ENCODE measurements at places on chromosomes 6 and 20. TPM values are rescaled to one million over a fixed set of nuclear protein-coding genes. Genes with fewer than 3 reads are reported as not detected.

PAK5 gene
- polyA plus RNA-seq: 0.56 TPM

SH3BGRL2 gene
- 23.4 TPM for polyA plus RNA-seq

OR2H1 gene
- polyA plus RNA-seq: not detected

CD40 gene
- 10.3 TPM for polyA plus RNA-seq

STXBP5 gene
- 11.1 TPM for polyA plus RNA-seq

EMILIN3 gene
- polyA plus RNA-seq: 3.0 TPM

RAE1 gene
- 36.3 TPM for polyA plus RNA-seq

SFTA2 gene
- 9.5 TPM for polyA plus RNA-seq

HLA-DMB gene
- polyA plus RNA-seq: 1.7 TPM

RSPH3 gene
- 8.2 TPM for polyA plus RNA-seq

PRSS16 gene
- 19.4 TPM for polyA plus RNA-seq

RIPOR3 gene
- polyA plus RNA-seq: 10.3 TPM

BMP7 gene
- 11.4 TPM for polyA plus RNA-seq

PTK7 gene
- polyA plus RNA-seq: 159 TPM

MLN gene
- polyA plus RNA-seq: 0.86 TPM

MC3R gene
- 1.9 TPM for polyA plus RNA-seq

C20orf141 gene
- polyA plus RNA-seq: 0.68 TPM

TFAP2C gene
- polyA plus RNA-seq: 3.7 TPM

TFB1M gene
- 10.3 TPM for polyA plus RNA-seq

FRK gene
- polyA plus RNA-seq: 2.7 TPM

ZNF391 gene
- 6.9 TPM for polyA plus RNA-seq

DNA sequence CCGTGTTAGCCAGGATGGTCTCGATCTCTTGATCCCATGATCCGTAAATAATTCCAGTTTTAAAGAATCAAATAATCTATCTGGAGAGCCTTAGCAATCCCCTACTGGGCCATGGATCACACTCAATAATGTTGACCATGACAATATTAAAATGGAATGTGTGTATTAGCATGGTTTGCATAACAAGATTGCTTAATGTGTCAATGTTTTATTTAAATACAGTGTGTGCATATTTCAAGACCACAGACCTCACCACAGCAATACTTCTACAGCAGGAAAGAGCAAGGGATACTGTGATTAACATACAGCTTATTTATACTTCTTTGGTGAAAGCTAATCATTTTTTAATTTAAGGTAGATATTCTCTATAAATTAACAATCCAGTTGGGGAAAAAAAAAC lies 470.4 kb downstream of the TFAP2B start:
- no peak for DNase-seq

DNA sequence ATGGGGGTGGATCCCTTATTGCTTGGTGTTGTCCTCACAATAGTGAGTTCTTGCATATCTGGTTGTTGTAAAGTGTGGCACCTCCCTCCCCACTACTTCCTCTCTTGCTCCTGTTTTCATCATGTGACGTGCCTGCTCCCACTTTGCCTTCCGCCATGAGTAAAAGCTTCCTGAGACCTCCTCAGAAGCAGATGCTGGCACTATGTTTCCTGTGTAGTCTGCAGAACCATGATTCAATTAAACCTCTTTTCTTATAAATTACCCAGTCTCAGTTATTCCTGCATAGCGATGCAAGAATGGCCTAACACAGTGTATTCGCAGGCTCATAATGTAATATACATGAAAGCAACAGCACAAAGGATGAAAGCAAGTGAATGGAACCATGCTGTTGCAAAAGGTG lies 28.4 kb upstream of the ANKRD60 start:
- DNase-seq: no peak

- DNase-seq: no peak
Observed at GRCh38 chr6:81553216-81553615, 199.3 kb downstream of the TENT5A start.

- no peak for DNase-seq
Observed at GRCh38 chr6:81785377-81785776, 32.9 kb upstream of the TENT5A start.

GRCh38 chr6:140344142-140344913 lies 969.9 kb upstream of the CITED2 start:
- no peak for DNase-seq

DNA sequence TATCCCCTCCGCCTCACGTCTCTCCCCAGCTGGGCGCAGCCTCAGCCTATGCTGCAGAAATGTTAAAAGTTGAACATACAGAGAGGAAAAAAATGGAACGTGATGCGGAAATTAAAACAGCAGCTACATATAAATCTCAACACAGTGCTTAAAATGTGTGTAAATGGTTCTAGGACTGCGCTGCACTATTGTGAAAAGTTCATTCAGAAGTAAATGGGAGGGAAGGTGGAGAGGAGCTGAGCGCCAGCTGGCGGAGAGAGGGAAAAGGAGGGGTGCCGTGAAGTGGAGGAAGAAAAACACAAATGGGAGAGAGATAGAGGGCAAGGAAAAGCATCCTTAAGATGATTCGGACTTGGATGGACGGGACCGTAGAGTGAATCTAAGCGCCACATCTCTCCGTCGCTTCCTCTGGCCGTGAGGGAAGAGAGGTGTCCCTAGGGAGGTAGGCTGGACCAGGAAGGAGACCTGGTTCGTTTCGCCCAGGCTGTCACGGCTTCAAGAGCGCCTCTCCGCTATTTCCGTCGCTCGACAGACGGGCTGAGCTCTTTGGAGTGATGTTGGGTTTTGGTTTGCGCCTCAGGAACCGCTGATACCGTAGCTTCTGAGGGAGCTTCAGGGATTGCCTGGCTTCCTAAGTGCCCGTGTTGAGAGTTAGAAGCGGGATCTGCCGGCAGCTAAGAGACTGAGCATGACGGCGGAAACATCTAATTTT lies 113.7 kb downstream of the TRIM27 start:
- no peak for DNase-seq

GRCh38 chr6:107699254-107699653 lies 124.9 kb downstream of the SCML4 start:
- no peak for DNase-seq

GRCh38 chr20:38424401-38424800 lies 10.7 kb downstream of the SNHG17 start:
- no peak for DNase-seq

DNA sequence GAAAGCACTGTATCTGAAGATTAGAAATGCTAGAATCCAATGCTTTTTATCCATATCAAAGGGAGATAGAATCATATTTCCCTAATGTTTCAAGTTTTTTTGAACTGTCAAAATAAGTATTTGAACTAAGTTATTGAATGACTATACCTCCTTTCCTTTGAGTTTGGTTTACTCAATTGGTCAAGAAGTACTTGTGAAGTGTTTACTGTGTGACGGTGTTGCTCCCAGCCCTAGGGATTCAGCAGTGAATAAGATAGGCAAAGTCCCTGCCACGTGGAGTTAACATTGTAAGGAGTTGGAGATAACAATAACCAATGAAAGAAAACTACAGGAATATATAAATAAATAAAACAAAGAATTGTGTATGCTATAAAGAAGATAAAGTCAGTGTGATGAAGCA lies 535.9 kb downstream of the FRK start:
- no peak for DNase-seq

DNA sequence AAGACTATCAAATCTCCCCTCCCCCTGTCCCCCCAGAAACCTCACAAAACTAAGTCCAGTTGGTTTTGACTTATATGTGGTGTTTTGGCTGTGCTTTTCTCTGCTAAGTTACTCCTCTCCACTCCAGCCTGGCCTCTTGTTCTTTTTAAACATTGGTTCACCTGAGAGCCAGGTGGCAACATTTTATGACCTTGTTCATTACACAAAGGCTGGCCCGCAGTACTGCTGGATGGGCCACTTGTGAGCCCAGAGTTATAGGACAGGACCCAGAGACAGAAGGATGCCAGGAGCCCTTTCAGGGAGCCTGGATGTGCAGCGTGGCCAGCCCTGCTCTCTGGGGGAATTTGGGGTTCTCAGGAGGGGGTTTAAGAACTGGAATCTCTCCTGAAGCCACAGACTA lies 90.0 kb downstream of the RAMACL start:
- no peak for DNase-seq

DNA sequence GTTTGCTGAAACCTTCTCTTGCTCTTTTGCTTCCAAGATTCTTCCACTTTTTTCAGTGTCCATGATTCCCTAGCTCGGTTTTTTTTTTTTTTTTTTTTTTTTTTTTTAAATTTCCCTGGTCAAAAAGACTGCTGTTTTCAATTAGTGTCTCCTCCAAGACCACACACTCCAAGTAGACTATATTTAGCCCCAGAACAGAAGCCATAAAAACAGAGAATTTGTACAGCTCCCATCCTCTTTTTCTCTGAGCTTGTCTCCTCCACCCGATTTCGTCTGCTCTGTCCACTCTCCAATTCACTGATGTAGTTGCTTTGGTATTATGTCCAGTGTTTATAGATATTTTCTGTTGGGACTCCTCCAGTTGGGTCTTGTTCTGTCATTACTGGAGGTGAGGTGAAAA lies 37.6 kb downstream of the RSPH3 start:
- no peak for DNase-seq

- DNase-seq: no peak
Observed at GRCh38 chr6:14235653-14236356, 118.2 kb downstream of the CD83 start.

DNA sequence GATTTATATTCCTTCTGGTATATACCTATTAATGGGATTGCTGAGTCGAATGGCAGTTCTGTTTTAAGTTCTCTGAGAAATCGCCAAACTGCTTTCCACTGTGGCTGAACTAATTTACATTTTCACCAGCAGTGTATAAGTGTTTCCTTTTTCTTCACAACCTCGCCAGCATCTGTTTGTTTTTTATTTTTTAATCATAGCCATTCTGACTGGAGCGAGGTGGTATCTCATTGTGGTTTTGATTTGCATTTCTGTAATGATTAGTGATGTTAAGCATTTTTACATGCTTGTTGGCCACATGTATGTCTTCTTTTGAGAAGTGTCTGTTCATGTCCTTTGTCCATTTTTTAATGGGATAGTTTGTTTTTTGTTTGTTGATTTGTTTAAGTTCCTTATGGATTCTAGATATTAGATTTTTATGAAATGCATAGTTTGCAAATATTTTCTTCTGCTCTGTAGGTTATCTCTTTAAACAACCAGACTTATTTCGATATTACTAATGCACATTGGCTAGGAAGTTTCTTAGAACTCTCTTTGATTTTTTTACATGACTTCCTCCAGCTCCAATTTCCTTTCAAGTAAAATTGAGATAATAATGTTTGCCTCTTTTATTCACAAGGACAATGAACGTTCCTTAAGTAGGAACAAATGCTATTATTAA lies 12.2 kb upstream of the VNN1 start:
- DNase-seq: no peak

GRCh38 chr6:35273822-35274559 lies 14.5 kb downstream of the ZNF76 start:
- no peak for DNase-seq

DNA sequence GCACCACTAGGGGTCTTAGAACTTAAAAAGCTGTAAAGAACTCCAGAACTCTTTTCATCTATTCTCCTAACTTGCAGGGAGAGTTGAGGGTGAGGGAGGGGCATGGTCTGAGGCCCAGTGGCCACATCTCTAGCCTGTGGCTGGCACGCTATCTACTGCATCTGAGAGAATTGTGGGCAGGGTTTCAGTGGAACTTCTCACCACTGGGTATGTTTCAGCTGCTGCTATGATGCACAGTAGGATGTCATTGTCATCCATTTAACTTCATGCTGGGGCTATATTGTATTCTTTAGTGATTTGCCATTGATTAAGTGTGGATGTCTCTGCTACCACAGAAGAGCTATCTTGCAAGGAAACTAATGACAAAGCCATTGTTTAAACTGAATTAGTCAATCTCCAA lies 4.5 kb downstream of the TMEM14A start:
- no peak for DNase-seq

GRCh38 chr6:106535012-106535411 lies 94.3 kb downstream of the RTN4IP1 start:
- DNase-seq: no peak

GRCh38 chr6:108714101-108714765 lies 134.0 kb upstream of the ARMC2 start:
- no peak for DNase-seq

GRCh38 chr6:80637312-80637711 lies 530.8 kb downstream of the BCKDHB start:
- DNase-seq: no peak

- peak; percentile 91 for DNase-seq
Observed at GRCh38 chr20:33994222-33994913, 657 bp downstream of the RALY start.

GRCh38 chr6:37016995-37017394 lies 11.5 kb downstream of the FGD2 start:
- DNase-seq: no peak

DNA sequence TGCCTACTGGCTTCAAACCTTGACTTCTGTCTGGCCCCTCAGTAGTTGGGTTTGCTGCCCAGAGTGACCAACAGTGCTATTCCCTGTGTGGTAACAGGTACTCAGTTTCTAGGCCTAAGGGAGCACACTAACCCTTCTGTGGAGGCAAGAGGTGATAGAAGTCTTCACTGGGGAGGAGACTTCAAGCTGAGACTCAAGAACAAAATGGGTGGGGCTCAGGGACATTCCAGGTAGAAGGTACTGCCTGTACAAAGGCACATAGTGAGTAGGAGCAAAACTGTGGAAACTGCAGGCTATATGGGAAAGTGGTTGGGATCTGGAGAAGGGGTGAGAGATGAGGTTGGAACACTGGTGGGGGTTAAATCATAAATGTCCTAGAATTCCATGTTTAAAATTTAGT lies 2.3 kb upstream of the SCAND1 start:
- peak; percentile 31 for DNase-seq

DNA sequence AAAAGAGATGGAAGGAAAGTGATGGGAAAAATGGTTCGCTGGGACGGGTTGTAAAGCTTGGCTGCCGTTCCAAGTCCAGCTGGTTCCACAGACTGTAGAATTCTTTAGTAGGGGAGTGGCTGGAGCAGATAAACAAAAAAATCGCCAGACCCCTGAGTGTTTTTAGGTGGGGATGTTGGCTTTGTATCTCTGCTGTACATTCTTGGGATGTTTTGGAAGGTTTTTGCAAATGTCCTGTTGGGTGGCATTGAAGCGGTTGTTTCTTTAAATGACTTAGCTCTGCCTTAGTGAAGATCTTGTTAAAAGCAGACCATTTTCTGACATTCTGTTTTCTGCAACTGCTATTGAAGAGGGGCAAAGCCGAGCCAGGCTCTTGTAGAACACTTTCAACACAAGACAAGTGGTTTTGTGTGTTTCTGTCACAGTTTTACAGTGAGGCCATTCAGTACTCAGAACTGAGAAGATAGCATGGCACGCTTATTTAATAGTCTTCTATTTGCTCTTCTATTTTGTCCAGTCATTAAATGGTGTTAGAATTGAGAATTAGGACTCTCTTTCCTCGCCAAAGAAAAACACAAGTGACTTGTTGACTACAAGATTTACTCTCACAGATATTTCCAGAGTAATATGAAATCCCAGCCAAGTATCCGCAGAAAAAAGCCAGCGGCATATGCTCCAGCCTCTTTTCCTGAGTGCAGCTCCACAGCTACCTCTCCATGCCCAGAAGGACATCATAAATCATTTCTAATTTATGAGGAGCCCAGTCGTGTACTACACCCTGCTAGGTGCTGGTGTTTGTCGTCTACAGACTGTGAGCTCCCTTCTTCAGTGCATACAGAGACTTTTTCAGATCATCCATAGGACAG lies 65.8 kb downstream of the PHACTR2 start:
- DNase-seq: peak; percentile 20

GRCh38 chr6:39818695-39819094 lies 26.5 kb downstream of the DAAM2 start:
- DNase-seq: no peak

- DNase-seq: peak; percentile 64
Observed at GRCh38 chr6:142846883-142847287, 98.1 kb downstream of the HIVEP2 start.

Data from hepatocyte (in vitro differentiated cells).